ENCODE measurements at places on chromosomes 6 and 20.

GRCh38 chr6:101776919-101777350, 383.4 kb downstream of the GRIK2 start:
- DNase-seq: no peak

GRCh38 chr6:147164761-147165160, 39.5 kb upstream of the STXBP5 start:
- peak; percentile 16 for DNase-seq

GRCh38 chr20:18637224-18637623, 49.4 kb downstream of the DTD1 start:
- DNase-seq: no peak

DNA sequence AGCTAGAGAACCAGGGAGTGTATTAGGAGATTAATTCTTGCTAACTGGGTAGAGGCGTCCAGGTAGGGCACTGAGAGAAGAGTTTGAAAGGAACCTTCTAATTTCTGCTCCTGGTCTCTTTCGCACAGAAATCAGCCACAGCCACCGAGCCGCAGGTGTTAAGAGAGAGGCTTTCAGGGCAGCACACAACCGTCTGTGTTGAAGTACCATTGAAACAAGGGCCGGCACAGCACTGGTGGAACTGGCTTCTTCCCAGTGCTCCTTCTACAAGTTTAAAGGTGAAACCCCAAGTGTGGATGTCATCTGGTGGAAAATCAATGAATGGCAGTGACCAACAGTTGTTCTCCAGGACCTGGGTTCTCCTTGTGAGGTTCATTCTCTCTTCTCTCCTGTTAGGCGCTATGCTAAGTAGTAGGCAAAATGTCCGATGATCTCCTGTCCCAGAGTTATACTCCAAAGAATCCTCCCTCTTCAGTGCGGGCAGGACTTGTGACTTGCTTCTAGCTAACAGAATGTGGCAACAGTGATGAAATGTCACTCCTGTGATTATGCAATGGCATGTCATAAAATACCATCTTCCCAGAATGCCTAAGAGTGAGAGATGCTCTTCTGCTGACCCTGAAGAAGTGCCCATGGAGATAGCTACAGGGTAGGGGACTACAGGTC, 15.0 kb upstream of the RIN2 start:
- no peak for DNase-seq

DNA sequence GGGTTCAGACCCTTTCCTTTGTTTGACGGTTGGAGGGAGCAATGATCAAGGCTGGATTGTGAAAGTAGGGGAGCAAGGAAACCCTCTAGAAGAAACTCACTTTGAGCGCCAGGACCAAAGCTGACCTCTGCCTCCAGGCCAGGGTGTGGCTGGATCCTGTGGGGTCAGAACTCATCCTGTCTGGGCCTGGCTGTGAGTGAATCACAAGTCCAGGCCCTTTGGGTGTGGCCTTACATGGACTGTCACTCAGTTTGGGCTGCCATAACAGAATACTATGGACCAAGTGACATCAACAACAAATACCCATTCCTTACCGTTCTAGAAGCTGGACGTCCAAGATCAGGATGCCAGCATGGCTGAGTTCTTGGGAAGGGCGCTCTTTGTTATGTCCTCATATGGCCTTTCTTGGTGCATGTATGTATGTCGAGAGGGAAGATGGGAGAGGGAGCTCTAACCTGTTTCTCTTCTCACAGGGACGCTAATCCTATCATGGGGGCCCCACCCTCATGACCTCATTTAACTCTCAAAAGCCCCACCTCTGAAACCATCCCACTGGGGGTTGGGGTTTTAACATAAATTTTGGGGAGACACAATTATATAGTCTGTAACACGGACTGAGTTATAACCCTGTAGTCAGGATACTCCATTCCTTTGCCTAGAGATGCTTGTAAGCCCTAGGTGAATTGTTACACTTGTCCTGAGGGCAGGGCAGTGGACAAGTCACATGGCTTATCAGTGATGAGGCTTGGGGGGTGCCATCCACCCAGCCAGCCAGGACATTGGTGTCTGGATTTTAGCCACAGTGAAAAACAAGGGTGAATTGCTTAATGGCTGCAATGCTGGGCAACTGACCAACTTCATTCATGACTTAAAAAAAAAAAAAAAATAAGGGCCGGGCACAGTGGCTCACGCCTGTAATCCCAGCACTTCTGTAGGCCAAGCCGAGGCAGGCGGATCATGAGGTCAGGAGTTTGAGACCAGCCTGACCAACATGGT, 80.0 kb downstream of the TRMT11 start:
- DNase-seq: no peak

GRCh38 chr6:85544776-85545175, 48.9 kb downstream of the SNX14 start:
- no peak for DNase-seq

DNA sequence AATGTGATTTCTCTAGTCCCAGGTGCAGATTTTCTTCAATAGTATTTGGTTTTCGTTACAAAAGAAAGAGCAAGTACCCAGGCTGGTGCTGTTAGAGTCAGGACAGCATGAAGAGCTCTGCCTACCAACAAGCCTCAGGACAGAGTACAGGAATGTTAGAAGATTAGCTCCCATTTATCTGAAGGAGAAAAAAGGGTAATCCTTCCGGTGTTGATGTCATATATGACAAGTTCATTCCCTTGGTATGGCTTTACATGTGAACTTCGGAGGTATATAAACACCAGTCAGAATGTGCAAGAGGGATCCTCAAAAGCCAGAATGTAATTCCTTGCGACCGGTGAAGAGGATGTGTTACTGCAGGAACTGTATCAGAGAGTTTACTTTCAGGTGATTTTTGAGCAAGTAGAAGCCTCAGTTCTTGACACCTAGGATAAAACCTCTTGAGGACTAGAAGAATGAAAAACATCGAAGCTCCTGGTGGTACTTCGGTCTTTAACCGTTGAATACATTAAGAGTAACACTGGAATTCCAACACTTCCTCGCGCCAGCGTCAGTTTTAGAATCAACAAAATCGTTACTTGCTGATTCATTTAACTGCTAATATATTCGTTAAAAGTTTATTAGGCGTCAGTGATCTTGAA, 194.2 kb upstream of the ZNF184 start:
- no peak for DNase-seq

GRCh38 chr6:154715446-154715845, 17.8 kb upstream of the SCAF8 start:
- no peak for DNase-seq

GRCh38 chr6:51182827-51183226, 364.2 kb downstream of the TFAP2B start:
- DNase-seq: no peak

DNA sequence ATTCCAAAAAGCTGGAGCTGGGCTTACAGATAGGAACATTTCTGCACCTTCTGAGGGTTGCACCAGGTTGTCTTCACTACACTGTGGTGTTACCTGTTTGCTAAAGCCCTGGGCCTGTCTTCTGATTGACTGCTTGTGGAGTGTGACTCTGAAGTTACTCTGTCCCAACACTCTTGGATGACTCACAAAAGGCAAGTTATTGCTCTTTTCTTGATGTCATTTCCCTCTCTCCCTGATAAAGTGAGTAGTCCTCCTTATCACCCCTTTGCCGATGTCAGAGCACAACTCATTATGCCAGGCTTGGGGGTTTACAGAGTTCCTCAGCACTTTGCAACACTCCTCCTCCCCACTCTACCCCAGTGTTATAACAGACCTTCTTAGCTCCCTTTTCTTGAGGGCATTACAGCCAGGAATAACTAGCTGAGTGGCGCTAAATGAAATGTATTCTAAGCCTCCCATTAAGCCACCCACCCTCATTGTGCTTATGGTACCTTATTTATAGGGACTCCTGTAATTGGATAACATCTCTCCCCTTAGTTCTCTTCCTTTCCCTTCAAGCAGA, 36.1 kb upstream of the NKX2-4 start:
- DNase-seq: no peak

- DNase-seq: no peak
These were observed 143.8 kb downstream of the TBC1D7 start for GRCh38 chr6:13184547-13184946.

GRCh38 chr6:7546020-7546369, 4.5 kb downstream of the DSP start:
- no peak for DNase-seq

- DNase-seq: no peak
These were observed 4.0 kb downstream of the ARID1B start for GRCh38 chr6:156780962-156781853.

GRCh38 chr6:3205913-3206312, 21.5 kb downstream of the TUBB2B start:
- DNase-seq: peak; percentile 94

DNA sequence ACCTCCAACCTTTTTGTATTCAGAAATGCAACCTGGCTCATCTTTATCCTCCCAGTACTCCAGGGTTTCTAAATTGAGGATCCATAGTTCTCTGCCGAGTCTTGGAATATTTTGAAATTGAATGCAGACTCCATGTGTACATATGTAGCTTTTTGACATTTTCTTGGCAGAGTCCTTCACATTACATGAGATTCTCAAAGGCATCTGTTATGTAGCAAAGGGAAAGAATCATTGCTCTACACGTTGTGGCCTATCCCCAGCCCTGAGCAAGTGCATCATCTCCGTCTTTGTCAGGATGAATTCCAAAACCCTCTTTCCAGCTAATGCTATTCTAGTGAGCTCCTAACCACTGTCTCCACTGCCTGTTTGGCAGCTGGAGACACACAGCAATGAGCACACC, 742.9 kb downstream of the DHX35 start:
- no peak for DNase-seq

DNA sequence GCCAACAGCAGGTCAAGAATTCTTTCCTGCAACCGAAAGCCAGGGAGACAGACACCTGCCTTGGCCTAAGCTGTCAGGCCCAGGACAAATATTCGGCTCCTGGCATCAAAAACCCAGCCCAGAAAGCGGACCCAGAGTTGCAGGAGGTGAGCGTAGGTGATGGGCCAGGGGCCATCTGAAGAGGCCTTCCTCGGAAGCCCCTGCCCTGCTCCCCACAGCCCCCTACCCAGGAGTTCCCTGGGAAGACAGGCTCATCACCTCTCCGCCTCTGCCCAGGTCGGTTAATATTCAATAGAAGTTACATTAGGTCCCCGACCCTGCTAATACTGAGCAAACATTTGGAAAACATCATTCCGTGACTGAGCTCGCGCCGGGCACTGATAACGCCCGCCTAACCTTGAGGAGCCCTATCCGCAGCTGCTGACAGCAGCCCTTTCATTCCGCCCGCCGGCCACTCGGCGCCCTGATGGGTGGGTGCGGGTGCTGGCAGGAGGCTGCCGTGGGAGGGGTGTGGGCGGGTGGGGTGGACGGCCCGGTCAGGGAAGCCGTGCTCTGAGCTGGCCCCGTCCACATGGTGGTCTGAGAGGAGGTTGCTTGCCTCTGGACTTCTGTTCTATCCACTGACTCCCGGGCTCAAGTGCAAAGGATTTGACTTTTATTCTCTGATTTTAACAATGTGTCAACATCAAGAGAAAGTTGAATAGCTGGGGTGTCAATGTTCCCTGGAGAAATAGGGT, 55.7 kb downstream of the HNF4A start:
- DNase-seq: no peak

GRCh38 chr6:130620338-130620781, 206.8 kb upstream of the SMLR1 start:
- no peak for DNase-seq

- DNase-seq: no peak
These were observed 19.3 kb upstream of the SCML4 start for GRCh38 chr6:107843400-107843799.

- no peak for DNase-seq
These were observed 205.7 kb downstream of the EPM2A start for GRCh38 chr6:145529582-145529981.

GRCh38 chr20:10634683-10635411, 39.0 kb downstream of the JAG1 start:
- peak; percentile 64 for DNase-seq

GRCh38 chr6:99485395-99485773, 29.8 kb downstream of the USP45 start:
- DNase-seq: no peak

DNA sequence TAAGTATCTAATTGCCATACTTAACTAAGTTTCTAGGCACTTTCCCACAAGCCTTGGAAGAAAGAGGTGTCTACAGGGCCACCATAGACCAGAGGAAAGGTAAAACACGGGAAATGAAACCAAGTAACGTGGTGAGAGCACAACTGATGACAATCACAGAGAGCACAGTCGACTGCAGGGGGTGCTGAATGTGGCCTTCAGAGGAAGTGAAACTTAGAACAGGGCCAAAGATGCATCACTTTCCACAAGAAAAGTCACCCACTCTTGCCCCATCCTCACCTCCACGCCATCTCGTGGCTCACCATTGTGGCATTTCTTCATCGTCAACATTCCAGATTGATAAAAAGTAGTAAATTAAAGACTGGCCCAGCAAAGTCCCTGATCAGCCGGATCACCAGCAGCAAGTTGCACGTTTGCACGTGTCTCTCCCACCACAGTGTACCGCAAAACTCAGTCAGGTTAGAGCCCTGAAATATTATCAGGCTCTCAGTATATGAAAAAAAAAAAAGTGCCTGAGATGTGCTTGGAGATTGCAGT, 31.4 kb downstream of the HIVEP2 start:
- no peak for DNase-seq

GRCh38 chr6:156876302-156876701, 99.1 kb downstream of the ARID1B start:
- DNase-seq: no peak

GRCh38 chr6:36139431-36139830, 9.1 kb downstream of the MAPK13 start:
- no peak for DNase-seq

GRCh38 chr6:90650041-90650940, 63.4 kb upstream of the MAP3K7 start:
- no peak for DNase-seq

- DNase-seq: no peak
These were observed 8.0 kb downstream of the PGM3 start for GRCh38 chr6:83185096-83185495.

- peak; percentile 88 for DNase-seq
These were observed 9.4 kb downstream of the ABCC10 start for GRCh38 chr6:43436577-43437282.

- no peak for DNase-seq
These were observed 260.3 kb upstream of the MAN1A1 start for GRCh38 chr6:119609865-119610264.

- DNase-seq: peak; percentile 63
These were observed 135.1 kb downstream of the TBXT start for GRCh38 chr6:166032366-166033200.
